ENCODE measurements at places on chromosomes 3 and 15. TPM values are rescaled to one million over a fixed set of nuclear protein-coding genes. Genes with fewer than 3 reads are reported as not detected.

CEMIP gene
- 497 TPM for polyA plus RNA-seq

VGLL3 gene
- polyA plus RNA-seq = 98.8 TPM

COMMD2 gene
- polyA plus RNA-seq = 39.8 TPM

PLA2G4E gene
- polyA plus RNA-seq = not detected

ASTE1 gene
- 4.5 TPM for polyA plus RNA-seq

ATP10A gene
- 28.0 TPM for polyA plus RNA-seq

LAMB2 gene
- 1,544 TPM for polyA plus RNA-seq

- no peak for DNase-seq
Measured at GRCh38 chr3:158443632-158444031, 127.4 kb upstream of the MLF1 start.

DNA sequence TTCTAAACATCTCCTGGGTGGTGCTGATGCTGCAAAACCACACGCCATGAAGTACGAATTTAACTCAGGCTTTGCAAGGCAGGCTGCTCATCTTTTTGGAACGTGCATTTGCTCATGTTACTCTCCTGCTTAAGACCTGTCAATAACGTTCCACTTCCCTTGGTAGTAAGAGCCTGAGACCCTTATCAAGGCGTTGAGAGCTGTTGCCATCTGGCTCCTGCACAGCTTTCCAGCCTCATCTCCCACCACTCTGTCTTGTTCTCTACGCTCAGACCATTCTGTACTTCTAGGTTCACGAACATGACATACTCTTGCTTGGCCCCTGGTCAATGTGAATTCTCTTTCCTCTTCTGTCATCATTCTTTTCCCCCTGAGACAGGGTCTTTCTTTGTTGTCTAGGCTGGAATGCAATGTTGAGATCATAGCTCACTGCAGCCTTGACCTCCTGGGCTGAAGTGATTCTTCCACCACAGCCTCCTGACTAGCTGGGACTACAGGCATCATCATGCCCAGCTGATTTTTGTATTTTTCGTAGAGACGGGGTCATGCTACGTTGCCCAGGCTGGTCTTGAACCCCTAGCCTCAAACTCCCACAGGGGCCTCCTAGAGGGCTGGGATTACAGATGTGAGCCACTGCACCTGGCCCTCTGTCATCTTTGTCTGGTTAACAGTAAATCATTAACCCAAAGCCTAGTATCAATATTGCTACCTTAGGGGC is 202.8 kb downstream of the CADPS start:
- no peak for DNase-seq

DNA sequence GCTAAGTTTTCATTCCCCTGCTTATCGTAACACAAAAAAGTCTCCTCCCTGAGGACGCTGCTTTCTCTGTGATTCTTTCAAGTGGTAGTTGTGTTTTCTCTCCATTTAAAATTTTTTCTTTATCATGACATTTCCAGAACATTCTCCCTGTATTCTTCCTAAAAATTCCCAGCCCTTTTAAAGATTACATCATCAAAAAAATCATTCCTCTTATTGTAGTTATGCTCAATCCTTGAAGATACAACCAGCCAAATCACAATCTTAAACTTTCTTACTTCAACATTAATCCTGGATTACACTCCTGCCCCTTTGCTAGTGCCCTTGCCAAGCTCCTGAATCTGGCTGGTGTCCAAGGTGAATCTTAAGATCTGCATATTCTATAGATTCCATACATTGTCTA is 163.7 kb upstream of the CBLB start:
- DNase-seq = no peak

GRCh38 chr3:37989821-37990480 is 635 bp upstream of the VILL start:
- DNase-seq = no peak

DNA sequence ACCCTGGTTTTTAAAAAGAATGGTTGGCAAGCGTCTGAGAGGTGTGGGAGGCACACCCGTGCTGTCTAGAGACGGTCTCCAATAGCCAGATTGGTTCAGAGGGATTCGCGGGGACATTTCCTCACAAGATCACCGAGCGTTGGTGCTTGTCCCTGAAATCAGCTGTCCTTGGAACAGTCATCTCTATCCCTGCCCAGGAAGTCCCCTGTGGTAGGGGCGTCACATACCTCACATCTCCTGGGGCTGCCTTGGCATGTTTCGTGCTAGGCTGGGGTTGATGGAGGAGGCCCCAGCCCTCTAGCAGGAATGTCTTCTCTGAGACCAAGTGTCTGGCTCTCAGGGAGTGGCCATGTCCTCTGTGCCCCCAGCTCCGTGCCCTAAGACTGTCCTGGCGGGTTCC is 6.8 kb downstream of the FBLN2 start:
- DNase-seq = no peak

- DNase-seq = no peak
Measured at GRCh38 chr3:48241796-48242455, 1.0 kb downstream of the ZNF589 start.

DNA sequence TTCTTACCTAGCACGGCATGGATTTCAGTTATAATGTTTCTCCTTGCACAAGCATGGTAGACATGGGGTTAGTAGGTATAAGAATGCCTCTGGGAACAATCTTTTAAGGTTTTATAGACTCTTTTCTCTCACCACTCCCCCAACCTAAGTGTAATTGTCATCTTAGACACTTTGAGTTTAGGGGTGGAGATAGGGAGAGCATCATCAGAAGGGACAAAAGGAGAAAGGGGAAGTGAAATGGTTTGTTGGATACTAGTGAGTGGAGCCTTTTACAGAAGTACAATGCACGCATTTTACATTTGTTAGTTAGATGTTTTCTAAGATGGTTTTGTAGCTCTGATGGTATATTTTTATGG is 189.2 kb downstream of the TP63 start:
- no peak for DNase-seq

DNA sequence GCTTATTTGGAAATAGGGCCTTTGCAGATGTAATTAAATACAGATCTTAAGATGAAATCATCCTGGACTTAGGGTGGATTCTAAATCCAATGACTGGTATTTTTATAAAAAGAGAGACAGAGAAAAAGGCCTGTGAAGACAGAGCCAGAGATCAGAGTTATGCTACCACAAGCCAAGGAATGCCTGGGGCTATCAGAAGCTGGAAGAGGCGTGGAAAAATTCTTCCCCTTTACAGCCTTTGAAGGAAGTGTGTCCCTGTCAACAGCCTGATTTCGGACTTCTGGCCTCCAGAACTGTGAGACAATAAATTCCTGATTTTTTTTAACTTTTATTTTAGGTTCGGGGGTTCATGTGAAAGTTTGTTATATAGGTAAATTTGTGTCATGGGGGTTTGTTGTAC is 154.1 kb upstream of the CADPS start:
- no peak for DNase-seq

GRCh38 chr3:50236484-50237132 is 604 bp downstream of the GNAI2 start:
- no peak for DNase-seq

GRCh38 chr3:160257606-160258005 is 32.4 kb downstream of the C3orf80 start:
- no peak for DNase-seq
